ENCODE measurements at places on chromosomes 7 and 10.

GRCh38 chr7:136692221-136692620 lies 176.2 kb upstream of the CHRM2 start:
- no peaks in the 10 kb centered on the region for H3K27me3 ChIP-seq
- H3K4me1 ChIP-seq: no peaks in the 10 kb centered on the region

DNA sequence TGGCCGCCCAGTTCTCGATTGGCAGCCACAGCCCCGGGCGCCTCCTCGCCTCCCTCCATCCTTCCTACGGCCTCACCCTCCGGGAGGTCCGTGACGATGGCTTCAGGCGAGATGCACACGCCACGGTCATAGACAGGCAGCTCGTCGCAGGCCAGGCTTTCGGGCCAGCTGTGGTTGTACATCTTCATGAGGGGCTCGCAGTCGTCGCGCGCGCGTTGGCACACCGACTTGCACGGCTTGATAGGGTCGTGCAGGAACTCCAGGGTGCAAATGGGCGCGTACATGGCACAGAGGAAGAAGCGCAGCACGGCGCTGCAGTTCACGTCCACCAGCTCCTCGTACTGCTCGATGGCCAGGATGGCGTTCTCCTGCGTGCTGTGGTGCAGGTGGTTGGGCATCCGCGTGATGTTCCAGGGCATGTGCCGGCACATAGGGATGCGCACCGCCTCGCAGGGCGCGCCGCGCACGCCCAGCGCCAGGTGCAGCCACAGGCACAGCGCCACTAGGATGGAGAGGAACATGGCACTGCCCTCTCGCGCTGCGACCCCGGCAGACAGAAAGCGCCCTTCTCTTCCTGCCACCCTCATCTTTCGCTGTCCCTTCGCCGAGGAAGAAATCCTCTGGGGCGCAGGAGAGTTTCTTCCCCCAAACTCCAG lies 472 bp downstream of the SFRP4 start:
- H3K36me3 ChIP-seq: no peaks in the 10 kb centered on the region
- H3K4me3 ChIP-seq: peak overlapping the region; percentile 64
- no peaks in the 10 kb centered on the region for H3K27me3 ChIP-seq
- H3K27ac ChIP-seq: peak overlapping the region; percentile 20
- DNase-seq: peak; percentile 53
- no peaks in the 10 kb centered on the region for H3K4me1 ChIP-seq

GRCh38 chr7:113831556-113831955 lies 87.3 kb downstream of the PPP1R3A start:
- no peaks in the 10 kb centered on the region for H3K27me3 ChIP-seq
- DNase-seq: no peak
- H3K27ac ChIP-seq: peak overlapping the region; percentile 37
- H3K4me3 ChIP-seq: no peak overlapping the region
- no peaks in the 10 kb centered on the region for H3K36me3 ChIP-seq

GRCh38 chr7:143361552-143362130 lies 872 bp downstream of the FAM131B start:
- peak overlapping the region; percentile 69 for H3K4me3 ChIP-seq
- no peak for DNase-seq
- no peak overlapping the region for H3K27ac ChIP-seq

DNA sequence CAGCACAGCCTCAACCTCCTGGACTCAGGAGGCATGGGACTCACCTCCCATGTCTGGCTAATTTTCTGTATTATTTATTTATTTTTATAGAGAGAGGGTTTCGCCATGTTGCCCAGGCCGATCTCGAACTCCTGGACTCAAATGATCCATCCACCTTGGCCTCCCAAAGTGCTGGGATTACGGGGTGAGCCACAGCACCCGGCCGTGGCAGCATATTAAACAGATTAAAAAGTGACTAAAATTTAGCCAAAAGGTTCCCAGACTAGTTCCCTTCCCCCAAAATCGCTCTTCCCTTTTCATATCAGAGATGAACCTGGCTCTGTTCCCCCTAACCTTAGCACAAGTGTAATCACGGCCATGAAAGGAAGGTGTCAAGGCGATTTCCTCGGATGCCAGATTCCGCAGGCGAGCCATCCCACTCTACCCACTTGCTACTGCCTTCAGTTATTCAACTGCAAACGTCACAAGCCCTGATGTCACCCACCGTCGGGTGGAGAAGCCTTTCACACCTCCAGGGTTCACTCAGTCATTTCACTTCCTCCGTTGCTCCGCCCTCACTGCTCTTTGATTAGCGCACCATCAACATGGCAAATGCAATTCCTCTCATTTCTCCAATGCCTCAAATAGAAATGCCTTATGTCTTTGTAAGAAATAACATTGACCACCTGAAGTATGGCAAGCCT lies 104.7 kb upstream of the RHEB start:
- H3K27me3 ChIP-seq: no peaks in the 10 kb centered on the region
- H3K27ac ChIP-seq: no peak overlapping the region
- H3K4me1 ChIP-seq: no peaks in the 10 kb centered on the region
- no peak overlapping the region for H3K4me3 ChIP-seq

DNA sequence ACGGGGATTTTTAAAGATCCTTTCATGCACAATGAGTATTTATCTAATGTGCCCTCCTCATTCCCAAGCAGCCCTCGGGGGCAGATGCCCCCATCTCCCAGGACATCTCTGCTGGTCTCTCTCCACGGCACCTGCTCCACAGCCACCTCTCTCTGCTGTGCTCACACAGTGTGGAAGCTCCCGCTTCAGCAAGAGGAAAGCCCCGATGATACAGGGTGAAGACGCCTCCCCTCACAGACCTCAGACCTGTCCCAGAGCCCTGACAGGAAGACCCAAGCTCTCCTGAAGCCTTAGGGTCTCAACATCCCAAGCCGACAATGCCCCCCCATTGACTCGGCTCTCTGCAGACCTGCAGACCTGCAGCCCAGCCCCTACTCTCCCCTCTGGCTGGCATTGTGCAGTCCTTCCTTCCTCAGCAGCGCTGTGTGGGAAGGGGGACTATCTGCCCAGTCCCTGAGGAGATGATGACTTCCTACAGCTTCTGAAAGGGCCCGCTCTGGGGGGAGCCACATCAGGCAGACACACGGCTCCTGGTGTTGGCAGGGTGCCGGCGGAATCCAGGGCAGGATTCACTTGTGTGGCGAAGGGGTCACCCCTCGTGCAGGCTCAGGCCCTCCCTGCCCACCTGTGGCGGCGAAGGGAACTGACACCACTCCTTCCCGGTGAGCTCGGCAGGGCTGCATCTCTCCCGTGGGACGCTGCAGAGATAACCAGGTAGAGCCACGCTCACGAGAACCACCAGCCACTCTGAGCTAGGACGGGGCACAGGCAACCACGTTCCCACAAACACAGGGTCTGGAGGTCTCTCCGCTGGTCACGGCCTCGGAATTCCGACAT lies 61.8 kb downstream of the PTPRN2 start:
- no peak overlapping the region for H3K4me3 ChIP-seq
- peak; percentile 42 for DNase-seq
- no peaks in the 10 kb centered on the region for H3K27me3 ChIP-seq
- H3K4me1 ChIP-seq: no peaks in the 10 kb centered on the region
- no peak overlapping the region for H3K27ac ChIP-seq
- H3K36me3 ChIP-seq: no peaks in the 10 kb centered on the region

- H3K4me3 ChIP-seq: no peak overlapping the region
- H3K36me3 ChIP-seq: no peaks in the 10 kb centered on the region
- H3K27ac ChIP-seq: no peak overlapping the region
- peaks cover 18% of the 10 kb centered on the region for H3K4me1 ChIP-seq
- H3K27me3 ChIP-seq: no peaks in the 10 kb centered on the region
Observed at GRCh38 chr10:77240706-77241349, 396.8 kb downstream of the KCNMA1 start.

- no peak overlapping the region for H3K27ac ChIP-seq
- DNase-seq: no peak
- no peaks in the 10 kb centered on the region for H3K4me1 ChIP-seq
- no peaks in the 10 kb centered on the region for H3K27me3 ChIP-seq
- H3K36me3 ChIP-seq: no peaks in the 10 kb centered on the region
Observed at GRCh38 chr10:105284476-105285215, 643.6 kb downstream of the SORCS3 start.

- no peaks in the 10 kb centered on the region for H3K27me3 ChIP-seq
- DNase-seq: no peak
Observed at GRCh38 chr7:131364767-131365344, 37.2 kb downstream of the MKLN1 start.

GRCh38 chr7:147777309-147777708 lies 813.3 kb upstream of the C7orf33 start:
- no peak overlapping the region for H3K27ac ChIP-seq
- H3K27me3 ChIP-seq: no peaks in the 10 kb centered on the region
- no peak for DNase-seq

GRCh38 chr7:136925044-136925443 lies 56.6 kb downstream of the CHRM2 start:
- no peak overlapping the region for H3K27ac ChIP-seq
- H3K36me3 ChIP-seq: no peaks in the 10 kb centered on the region
- no peak for DNase-seq
- no peaks in the 10 kb centered on the region for H3K4me1 ChIP-seq

DNA sequence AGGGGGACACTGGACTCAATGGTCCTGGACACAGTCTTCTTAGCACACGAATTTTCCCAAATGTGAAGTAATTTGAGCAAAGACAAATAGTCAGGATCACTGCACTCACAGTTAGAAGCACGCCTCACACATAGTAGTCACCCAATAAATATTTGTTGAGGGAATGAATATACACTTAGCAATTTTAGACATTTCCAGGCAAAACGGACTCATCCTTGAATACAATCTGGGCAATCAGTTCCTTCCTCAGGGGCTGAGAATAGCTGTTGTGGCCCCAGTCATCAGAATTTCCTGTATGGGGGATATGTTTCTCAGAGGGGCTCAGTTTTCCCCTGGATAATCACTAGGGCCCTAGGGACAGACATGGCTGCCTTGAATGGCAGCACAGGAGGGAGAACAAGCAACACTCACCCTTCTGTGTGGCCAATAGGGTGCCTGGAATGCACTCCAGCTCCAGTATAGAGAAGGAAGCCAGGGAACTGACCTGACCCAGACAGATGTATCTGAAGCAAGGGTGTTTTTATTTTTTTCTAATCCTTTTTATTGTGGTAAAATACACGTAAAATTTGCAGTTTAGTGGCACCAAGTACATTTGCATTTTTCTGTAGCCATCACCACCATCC lies 282.7 kb upstream of the ZNF32 start:
- H3K4me1 ChIP-seq: no peaks in the 10 kb centered on the region
- DNase-seq: no peak
- H3K36me3 ChIP-seq: no peaks in the 10 kb centered on the region
- H3K27ac ChIP-seq: no peak overlapping the region
- H3K27me3 ChIP-seq: no peaks in the 10 kb centered on the region

GRCh38 chr7:33646166-33646565 lies 259.2 kb upstream of the BMPER start:
- no peaks in the 10 kb centered on the region for H3K27me3 ChIP-seq
- no peaks in the 10 kb centered on the region for H3K4me1 ChIP-seq
- H3K27ac ChIP-seq: no peak overlapping the region
- no peaks in the 10 kb centered on the region for H3K36me3 ChIP-seq

GRCh38 chr10:523925-524324 lies 165.5 kb downstream of the DIP2C start:
- peaks cover 25% of the 10 kb centered on the region for H3K4me1 ChIP-seq
- no peaks in the 10 kb centered on the region for H3K36me3 ChIP-seq
- no peak overlapping the region for H3K27ac ChIP-seq
- H3K27me3 ChIP-seq: no peaks in the 10 kb centered on the region
- DNase-seq: peak; percentile 9

Data from psoas muscle (tissue), 8 donors.